ENCODE measurements at places on chromosomes 1 and 21.

DNA sequence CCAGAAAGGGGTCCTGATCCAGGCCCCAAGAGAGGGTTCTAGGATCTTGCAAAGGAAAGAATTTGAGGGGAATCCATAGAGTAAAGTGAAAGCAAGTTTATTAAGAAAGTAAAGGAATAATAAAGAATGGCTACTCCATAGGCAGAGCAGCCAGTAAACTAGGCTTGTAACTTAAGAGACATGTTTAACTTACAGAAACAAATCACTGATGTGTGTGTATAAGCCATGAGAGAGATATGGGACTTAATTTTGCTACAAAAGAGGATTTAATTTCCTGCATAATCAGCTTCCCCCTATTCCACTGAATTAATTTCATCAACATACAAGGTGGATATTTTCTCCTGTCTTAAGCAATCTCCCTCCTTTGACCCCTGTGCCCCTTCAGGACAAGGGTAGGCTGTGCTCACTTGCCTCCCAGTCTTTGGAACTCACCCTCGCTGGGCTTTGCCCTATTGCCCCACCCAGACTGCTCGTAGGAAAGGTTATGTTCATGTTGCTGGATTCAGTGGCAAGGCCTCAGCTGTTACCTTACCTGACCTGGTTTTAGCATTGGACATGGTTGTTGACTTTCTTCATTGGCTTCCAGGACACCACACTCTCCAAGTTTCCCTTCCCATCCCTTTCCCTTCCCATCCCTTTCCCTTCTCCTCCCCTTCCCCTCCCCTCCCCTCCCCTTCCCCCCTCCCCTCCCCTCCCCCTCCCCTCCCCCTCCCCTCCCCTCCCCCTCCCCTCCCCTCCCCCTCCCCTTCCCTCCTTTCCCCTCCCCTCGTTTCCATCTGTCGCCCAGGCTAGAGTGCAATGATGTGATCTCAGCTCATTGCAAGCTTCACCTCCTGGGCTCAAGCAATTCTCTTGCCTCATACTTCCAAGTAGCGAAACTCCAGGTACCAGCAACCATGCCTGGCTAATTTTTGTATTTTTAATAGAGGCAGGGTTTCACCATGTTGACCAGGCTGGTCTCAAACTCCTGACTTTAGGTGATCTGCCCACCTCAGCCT lies 44.6 kb downstream of the TBCE start:
- no peak for DNase-seq

- peak; percentile 10 for DNase-seq
Observed at GRCh38 chr1:92961896-92962752, 862 bp upstream of the DIPK1A start.

- no peak for DNase-seq
Observed at GRCh38 chr1:203149188-203149840, 21.8 kb downstream of the ADORA1 start.

GRCh38 chr1:26034504-26035202 lies 11.3 kb downstream of the SLC30A2 start:
- no peak for DNase-seq

DNA sequence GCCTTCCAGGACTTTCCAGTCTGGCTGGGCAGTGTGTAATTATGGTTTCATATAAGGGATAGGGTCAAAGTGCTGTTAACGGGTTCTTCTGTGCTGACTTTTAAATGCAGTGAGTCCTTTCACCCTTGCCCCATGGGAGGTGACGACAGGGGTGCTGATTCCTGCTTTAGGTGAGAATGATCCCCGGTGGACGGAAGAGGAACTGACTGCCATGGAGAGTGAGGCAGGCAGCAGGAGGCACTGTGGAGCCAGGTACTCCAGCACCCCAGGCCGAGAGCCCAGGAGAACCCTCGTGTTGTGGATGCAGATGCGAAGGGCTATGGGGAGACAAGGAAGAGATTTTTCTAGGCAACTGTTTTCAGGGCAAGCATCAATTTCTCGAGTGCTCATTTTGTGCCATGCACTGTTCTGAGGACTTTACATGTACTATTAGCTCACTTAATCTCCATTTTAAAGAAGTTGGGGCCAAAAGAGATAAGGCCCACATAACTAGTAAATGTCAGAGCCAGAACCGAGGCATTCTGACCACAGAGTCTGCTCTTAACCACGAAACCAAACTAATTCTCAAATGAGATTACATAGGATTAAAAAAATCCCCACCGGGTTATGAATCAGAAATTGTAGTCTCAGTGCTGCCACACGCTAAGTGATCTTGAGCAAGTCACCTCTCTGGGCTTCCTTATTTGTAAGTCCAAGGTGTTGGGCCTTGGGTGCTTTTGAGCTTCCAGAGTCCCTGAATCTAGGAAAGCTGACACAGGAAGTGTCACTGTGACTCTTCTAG lies 28.2 kb downstream of the STPG1 start:
- DNase-seq: no peak

- DNase-seq: no peak
Observed at GRCh38 chr21:31162827-31163226, 124.6 kb upstream of the KRTAP19-8 start.

DNA sequence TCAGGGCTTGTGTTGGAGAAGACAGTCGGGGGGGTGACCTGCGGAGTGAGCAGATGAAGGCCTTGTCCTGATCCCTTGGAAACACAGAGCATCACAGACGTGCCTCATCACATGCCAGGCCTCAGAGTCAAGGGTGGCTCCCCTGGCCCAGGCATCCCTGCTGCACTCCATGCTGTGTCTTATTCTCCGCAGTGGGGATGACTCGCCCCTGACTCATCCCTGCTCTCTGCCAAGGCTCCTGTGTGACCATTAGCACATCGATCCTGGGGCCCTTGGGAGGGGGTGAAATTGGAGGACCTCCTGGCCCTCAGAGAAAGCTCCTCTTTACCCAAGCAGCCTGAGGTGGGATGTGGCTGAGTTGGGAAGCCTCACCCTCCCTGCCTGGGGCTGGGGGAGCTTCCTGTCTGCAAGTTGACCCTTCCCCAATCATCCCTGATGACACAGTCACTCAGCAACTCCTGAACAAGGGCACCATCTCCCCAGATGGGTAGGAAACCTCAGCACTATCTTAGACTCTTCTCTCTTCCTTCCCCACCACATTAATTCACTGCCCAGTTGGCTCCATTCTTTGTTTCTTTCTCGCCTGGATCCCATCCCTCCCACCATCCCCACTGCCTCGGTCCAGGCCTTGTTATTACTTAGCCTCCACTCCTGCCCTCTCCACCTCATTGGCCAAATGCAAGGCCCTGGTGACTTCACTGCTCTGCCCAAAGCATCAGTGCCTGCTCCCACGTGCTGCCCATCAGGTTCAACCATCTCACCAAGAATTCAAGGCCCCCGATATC lies 74.6 kb downstream of the CAMK2N1 start:
- DNase-seq: no peak

GRCh38 chr1:40058453-40059337 lies 18.2 kb downstream of the CAP1 start:
- DNase-seq: no peak

DNA sequence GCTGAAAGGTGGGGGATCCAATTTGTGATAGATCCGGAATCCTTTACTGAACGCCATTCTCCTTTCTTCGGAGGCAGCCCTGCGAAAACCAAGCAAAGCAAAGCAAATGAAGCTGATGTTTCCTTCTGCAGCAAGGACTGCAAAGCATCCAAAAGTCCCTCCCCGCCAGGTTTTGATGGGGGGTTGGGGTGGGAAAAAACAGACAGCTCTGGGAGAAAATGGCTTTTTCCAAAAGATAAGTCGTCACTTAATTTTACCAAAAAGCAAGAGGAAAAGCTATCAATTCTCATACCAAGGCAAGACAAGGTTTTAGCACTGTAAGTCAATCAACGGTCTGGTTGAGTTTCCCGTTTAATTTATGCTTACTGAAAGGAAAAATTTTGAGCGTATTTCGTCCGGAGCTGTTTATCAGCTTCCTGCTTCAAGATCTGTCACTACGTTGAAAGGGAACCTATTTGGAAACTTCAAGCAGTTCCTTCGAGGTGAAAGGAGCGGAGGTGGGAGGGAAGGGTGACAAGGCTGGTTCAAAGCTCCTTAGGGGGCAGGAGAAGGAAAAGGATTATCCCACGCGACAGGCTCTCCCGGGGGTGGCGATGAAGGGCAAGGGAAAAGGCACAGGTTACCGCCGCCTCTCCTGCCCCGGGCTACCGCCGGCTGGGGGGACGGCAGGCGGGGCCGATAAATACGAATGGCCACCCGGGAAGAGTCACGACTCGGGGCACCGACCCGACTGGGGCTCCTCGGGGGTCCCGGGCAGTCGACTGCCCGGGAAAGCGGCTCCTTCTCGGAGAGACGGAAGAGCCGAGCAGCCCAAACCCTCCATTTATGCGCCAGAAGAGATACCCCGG lies 750 bp downstream of the SYNJ1 start:
- peak; percentile 14 for DNase-seq

DNA sequence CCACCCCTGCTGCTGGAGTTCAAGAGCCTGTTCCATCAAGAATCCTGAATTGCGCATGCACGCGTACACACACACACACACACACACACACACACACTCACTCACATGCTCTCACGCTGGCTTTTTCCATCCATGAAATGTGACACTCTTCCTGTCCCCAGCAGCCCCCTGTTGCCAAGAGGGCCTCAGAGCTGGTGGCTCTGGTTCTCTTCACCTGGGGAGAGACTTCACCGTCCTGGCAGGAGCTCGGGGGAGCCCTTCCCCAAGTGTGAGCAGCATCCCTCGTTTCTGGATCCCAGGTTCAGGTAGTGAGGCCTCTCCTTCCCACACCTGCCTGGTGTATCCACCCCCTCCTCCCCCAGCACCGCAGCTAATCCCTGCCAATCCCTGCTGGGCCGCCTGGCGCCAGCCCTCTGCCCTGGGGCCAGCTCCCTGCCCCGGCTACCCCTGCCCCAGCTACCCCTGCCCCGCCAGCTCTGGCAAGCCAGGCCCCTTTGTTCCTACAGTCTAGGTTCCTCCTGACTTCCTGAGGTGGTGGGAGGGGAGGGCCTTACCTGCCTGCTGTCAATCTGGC lies 9.9 kb downstream of the PLOD1 start:
- peak; percentile 68 for DNase-seq

DNA sequence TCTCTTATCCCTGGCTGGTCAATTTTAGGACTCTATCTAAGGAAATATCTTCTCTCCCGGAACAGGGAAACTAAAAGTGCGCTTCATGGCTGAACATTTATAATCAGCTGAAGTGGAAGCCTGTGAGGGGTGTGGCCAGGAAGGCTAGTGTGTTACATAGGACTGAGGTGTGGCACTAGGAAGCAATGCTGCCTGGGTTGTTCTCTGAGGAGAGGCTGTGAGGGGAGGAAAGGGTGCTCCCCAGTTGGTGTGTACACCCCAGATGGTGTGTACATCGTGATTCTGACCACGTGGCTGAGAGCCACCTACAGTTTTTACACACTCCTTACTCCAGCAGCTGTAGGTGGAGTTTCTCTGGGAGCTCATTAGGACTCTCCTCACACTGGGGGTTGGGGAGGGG lies 16.3 kb downstream of the NTPCR start:
- no peak for DNase-seq

DNA sequence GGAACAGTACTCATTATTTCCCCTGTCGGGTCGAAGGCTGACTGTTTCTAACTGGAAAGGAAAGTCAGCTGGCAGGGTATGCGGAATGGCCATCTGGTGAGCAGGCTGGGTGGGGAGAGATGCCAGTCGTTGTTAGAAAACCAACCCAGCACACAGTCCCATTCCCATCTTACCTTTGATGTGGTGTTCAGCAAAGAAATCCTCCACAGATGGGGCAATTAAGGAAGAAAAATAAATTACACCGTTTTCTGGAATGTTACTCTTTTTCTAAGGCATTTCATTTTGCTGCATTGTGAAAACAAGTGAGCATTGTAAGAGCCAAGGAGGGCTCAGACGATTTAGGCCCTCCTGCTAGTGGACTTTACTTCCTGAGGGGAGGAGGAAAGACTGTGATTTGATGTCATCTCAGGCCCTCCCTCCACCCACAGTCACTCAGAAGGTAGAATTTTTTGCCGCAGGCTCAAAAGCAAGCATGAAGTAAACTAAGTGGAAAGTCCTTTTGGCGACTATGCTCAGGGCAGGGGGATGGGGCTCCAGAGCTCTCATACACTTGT lies at the start of gene SLC16A4:
SLC16A4 (minus strand) TSS at position 335 of the 554 bp plus-strand sequence. CDS start 1,703 bp downstream, outside the sequence.
- no peak for DNase-seq

DNA sequence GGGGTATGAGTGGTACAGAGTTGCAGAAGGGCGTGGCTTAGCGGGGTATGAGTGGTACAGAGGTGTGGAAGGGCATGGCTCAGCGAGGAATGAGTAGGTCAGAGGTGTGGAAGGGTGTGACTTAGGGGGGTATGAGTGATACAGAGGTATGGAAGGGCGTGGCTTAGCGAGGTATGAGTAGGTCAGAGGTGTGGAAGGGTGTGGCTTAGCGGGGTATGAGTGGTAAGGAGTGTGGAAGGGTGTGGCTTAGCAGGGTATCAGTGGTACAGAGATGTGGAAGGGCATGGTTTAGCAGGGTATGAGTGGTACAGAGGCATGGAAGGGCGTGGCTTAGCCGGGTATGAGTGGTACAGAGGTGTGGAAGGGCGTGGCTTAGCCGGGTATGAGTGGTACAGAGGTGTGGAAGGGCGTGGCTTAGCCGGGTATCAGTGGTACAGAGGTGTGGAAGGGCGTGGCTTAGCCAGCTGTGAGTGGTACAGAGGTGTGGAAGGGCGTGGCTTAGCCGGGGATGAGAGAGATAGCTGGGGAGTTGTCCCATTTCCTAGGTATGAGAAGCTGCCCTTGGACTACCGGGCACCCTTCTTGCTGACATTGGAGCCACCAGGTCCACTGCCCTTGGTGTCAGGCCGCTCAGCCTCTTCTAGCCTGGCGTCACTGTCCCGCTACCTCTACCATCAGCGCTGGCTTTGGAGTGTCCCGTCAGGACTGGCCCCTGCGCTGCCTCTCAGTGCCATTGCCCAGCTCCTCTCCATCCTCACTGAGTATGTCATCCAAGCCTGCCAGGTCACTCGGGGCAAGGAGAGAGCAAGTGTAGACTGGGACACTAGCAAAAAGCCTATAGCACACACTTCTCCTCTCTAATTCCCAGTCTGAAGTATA lies 29.8 kb downstream of the HYI start:
- no peak for DNase-seq

DNA sequence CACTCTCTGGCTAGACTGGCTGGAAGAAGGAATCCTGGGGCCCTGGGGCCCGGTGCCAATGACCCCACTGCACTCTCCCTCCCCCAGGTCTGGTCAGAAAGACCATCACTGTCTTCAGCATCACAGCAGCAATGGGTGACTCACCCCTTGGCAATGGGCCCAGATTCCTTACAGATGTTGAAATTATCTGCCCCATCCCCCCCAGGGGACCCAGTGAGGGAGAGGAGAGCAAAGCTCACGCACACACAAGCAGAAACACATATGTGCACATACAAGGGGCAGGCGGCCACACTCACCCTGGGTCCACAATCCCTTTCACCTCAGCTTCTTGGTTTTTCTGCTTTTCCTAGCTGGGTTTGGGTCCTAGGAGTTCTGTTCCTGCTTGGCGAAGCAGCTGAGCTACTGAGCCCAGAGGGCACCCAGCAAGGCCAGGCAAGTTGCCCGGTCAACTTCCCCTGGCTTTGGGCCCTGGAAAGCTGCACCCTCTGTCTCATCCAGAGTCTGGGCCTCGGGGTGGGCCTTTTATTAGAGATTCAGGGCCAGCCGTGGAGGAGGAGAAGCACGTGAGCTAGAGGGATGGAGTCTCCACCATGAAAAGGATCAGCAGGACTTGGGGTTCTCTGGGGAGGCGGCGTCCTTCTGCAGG lies 2.6 kb downstream of the COL16A1 start:
- DNase-seq: no peak

Data from left renal pelvis (tissue), 4 donors.